Fibroblast of villous mesenchyme (primary cell): ENCODE measurements at places on chromosomes 4 and X.

- peak; percentile 10 for DNase-seq
Measured at GRCh38 chr4:41528512-41529205, 9.3 kb upstream of the LIMCH1 start.

- DNase-seq: peak; percentile 64
Measured at GRCh38 chr4:74157154-74157553, 764 bp upstream of the MTHFD2L start.

DNA sequence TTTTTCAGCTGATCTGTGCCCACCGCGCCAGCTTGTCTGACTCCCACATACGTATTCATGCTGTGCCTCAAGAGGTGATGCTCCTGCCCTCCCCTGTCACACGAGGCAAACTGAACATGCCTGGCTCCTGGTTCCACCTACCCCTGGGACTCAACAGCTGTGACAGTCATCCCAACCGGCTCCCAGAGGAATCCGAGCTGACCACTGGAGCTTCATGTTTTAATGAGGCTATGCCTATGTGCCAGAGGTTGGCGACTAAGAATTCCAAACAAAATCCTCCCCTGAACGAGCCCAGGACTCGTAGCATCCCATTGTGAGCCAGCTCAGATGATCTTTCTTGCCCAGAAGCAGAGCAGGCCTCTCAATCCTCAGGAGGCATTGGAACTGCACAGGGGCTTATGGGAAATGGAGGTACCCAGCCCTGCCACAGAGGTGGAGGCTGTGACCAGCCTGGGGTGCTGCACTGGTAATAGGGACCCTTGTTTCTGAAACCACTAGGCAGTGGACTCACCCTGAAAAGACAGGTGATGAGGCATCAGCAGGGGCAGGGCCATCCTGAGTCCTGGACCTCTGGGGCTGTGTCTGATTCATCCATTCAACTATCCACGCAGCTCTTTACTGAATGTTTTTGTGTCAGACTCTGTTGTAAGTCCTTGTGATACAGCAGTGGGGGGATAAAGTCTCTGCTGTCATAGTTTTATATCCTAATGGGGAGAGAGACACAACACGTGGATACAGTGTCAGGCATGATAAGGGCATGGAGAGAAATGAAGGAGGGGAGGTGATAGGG, 325.0 kb downstream of the EVC2 start:
- peak; percentile 30 for DNase-seq

GRCh38 chr4:41129128-41129754, 85.1 kb downstream of the APBB2 start:
- no peak for DNase-seq

GRCh38 chr4:118905566-118905965, 16.9 kb downstream of the SYNPO2 start:
- peak; percentile 36 for DNase-seq

DNA sequence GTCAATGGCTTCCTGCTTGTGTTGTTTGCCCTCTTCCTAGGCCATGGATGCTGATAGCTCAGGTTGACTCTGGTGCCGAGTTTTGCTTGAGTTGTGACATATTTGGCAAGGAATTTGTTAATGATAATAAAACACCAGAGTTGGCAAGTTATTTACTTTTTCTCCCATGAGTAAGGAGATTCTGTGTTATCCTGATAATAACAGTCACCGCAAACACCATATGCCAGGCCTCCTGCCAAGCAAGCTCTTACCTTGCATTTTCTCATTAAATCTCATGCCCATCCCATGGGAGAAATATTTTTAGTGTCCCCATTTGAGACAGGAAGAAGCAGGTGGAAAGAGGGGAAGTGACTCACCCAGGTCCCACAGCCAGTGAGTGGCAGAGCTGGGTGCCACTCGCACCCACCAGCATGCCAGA, 67.4 kb upstream of the CLCN4 start:
- peak; percentile 60 for DNase-seq

- no peak for DNase-seq
Measured at GRCh38 chr4:107120661-107121060, 84.5 kb upstream of the DKK2 start.

- no peak for DNase-seq
Measured at GRCh38 chr4:85946821-85947220, 413.0 kb downstream of the MAPK10 start.

DNA sequence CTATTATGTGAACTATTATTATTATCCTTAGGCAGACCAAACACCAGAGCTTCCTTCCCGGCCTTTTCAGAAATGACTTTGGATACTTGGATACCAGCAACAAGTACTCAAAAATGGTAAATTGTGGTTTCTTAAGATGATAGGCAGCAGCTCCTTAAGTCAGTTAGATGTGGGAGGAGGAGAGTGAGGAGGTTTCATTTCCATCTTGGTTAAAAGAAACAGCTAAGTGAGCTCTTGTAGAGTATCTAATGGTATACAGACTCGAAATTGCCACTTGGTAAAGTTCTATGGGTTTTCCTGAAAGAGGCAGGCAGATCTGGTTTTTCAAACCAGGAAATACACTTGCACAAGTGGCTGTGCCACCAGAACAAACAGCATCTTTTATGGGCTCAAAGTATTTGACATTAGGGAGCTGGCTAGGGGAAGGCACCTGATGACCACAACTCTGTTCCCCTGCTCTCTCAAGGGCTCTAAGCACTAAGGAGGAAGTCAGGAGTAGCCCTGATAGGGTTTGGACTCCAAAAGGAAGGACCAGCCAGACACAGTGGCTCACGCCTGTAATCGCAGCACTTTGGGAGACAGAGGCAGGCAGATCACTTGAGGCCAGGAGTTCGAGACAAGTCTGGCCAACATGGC, 130.9 kb downstream of the TMEM164 start:
- no peak for DNase-seq

GRCh38 chr4:48058617-48059530, 42.3 kb downstream of the NIPAL1 start:
- DNase-seq: no peak

DNA sequence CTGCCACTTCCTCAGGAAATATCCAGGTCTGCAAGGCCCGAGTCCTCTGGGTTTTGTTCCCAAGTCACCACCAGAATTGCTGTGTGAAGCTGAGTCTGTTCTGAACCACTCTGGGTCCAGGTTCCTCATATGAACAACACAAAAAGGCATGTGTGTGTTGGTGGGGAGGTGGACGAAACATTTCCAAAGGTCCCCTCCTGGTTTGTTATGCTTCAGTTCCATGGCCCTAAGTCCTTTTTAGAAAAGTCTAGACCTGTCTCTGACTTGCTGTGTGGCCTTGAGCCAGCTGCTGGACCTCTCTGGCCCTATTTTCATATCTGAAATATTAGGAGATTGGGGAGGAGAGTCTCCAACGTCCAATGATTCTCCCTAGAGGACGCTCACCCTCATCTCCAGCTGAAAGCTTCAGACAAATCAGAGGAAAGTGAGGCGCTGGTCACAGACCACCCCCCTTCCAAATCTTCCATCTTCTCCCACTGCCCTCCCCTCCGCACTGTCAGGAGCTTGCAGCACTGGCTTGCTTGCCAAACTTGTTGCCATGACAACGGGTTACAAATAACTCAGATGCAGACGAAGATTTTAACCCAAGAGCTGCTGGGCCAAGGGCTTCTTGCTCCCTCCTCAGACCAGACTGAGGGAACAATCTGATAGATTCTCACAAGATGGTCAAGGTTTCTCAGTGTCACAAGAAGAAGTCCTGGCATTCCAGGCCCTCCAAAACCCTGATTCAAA, 64.5 kb downstream of the SMC1A start:
- peak; percentile 28 for DNase-seq

GRCh38 chr4:74120086-74120485, 21.1 kb upstream of the CXCL2 start:
- DNase-seq: no peak

- DNase-seq: no peak
Measured at GRCh38 chrX:125203365-125203736, 116.3 kb upstream of the TEX13C start.

GRCh38 chr4:185728893-185729292, 83.1 kb downstream of the SORBS2 start:
- no peak for DNase-seq

- no peak for DNase-seq
Measured at GRCh38 chrX:133151336-133151735, 54.4 kb upstream of the USP26 start.

GRCh38 chrX:82692991-82693390, 815.1 kb upstream of the POU3F4 start:
- no peak for DNase-seq

DNA sequence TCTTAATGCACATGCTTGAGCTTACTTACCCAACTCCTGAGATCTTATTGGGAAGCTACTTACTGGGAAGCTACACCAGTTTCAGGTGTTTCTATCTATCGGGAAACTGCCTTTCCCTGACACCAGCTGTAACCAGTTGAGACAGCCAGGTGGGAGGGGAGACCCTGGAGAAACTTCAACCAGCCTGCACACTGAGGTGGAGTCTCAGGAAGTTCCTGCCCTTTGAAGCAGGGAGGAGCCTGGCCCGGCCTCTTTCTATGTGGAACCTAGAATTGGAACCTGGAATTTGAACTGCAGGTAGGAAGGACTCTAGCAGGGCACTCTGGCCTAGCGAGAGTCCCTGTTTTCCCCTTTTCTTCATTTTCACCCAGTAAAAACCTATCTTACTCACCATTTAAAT, 425.8 kb upstream of the PABPC4L start:
- DNase-seq: no peak

DNA sequence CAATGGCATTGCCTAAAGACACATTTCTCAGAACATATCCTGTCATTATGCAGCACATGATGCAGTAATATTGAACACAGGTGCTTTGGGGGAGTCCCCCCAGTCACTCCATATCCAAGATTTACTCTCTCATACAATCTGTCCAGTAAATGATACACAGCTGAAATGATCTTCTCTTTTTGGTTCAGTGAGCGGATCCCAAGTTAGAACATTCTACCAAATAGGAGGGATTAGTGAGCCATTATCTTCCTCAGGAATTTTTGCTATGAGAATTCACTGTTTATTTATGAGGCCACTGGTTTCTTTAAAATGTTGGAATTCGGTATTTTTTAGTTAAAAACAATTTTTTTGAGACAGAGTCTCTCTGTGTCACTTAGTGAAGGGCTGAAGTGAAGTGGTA, 96.5 kb downstream of the TRAPPC11 start:
- no peak for DNase-seq

- peak; percentile 87 for DNase-seq
Measured at GRCh38 chrX:72620550-72621145, 48.0 kb upstream of the HDAC8 start.

GRCh38 chrX:150159537-150159936, 203.6 kb upstream of the MAMLD1 start:
- no peak for DNase-seq

- DNase-seq: no peak
Measured at GRCh38 chrX:7263961-7264360, 116.0 kb upstream of the PUDP start.

DNA sequence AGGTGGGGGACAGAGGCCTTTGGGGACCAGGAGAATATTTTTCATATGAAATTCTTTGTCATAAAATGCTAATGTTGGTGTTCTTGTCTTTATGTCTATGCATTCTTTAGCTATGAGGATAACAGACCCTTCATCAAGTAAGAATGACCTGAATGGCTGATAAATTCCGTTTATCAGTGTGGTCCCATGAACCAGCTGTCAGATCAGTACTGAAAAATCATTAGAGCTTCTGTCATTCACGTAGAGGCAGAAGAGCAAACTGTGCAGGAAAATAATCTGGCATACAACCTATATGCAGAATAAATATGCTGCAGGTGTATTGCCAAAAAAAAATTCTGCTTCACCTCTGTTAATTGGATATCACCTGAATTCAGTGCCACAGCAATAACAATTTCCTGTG, 828.6 kb downstream of the ADGRL3 start:
- DNase-seq: no peak

DNA sequence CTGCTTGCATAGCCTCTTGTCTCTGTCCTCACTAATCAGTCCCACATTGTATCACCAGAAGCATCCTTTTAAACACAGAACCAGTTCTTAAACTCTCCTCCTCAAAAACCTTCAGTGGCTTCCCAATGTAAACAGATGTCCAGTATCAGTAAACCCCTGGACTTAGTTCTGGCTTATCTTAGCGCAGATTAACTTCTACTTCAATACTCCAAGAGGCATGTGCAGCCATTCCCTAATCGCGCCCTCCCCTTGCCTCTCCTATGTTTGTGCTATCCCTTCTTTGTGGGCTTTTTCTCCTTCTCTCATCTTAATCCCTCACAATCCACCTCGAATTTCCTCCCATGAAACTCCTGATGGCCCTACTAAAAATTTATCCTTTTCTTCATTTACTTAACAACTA, 193.8 kb downstream of the FBXO8 start:
- DNase-seq: peak; percentile 77

- DNase-seq: no peak
Measured at GRCh38 chr4:71303287-71303686, 35.5 kb upstream of the SLC4A4 start.

DNA sequence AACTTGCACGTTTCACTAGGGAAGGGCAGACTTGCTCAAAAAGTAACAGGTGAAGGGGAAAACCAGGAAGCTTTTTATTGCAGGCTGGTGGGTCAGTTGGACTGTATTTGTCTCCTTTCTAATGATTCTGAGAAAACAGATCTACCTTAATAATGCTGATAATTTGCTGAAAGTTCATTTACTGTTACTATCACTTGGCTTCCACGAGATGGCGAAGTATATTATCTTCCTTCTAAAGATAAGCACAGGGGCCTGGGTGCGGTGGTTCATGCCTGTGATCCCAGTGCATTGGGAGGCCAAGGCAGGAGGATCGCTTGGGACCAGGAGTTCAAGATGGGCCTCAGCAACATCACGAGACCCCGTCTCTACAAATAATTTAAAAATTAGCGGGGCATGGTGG, 16.4 kb downstream of the CCKAR start:
- DNase-seq: no peak

DNA sequence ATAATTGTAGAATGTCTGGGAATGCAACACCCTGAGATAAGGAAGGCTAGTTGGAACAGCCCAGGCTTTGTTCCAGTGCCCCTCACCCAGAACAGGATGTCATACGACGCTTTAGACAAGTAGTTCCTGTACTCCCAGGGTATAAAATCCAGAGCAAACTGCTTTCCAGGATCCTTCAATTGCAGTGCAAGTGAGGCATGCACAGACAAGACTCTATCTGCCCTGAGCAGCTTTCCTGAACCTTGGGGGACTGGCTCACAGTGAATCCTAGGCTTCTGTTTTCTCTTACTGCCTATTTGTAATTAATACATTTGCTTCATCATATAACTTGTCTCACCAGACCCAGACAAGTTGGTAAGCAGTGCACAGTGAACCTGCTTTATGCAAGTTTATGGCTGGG, 48.4 kb upstream of the IL9R start:
- no peak for DNase-seq

- no peak for DNase-seq
Measured at GRCh38 chrX:38105216-38105725, 98.9 kb downstream of the SYTL5 start.

- peak; percentile 13 for DNase-seq
Measured at GRCh38 chr4:183905593-183906488, 734 bp downstream of the STOX2 start.

DNA sequence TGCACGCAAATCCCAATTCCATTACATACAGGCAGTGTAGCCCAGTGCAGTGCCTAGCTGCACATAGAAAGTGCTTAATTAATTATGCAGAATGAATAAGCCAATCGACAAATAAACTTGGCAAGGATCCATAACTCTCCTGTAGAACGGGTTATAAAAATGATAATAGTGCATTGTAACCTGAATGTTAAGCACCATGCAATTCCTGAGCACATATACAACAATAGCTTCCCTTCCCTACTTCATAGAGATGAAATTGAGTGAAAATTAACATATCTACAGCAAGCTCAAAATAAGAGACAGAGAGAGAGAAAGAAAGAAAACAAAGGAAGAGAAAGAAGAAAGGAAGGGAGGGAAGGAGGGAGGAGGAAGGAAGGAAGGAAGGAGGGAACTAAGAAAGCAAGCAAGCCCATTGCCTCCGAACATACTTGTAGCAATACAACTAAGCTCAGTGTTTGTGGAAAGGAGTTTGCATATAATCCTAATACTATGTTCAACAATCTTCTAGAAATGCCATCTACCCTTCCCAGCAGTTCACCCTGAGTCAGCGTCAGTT, 1074.0 kb upstream of the LCORL start:
- DNase-seq: no peak
